CD4-positive, alpha-beta T cell treated with Interleukin-2 at 100 ng/mL for 4 hours (primary cell): ENCODE measurements at places on chromosomes 2 and 18.

DNA sequence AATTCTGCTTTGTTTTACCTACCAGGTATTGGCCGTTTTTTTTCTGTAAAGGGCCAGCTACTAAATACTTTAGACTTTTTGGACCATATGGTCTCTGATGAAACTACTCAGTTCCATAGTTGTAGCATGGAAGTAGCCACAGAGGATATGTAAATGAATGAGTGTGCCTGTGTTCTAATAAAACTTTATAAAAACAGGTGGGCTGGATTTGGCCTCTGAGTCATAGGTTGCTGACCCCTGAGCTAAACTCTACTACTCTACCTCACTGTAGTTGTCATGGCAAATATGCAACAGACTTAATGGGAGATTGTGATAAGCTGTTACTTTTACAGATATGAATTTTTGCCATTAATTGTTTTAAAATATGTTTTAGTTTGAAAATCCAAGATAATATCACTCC, 19.7 kb downstream of the CLIP4 start:
- no peak for DNase-seq

- DNase-seq, result no peak
Observed at GRCh38 chr2:49236316-49236715, 82.0 kb upstream of the FSHR start.

DNA sequence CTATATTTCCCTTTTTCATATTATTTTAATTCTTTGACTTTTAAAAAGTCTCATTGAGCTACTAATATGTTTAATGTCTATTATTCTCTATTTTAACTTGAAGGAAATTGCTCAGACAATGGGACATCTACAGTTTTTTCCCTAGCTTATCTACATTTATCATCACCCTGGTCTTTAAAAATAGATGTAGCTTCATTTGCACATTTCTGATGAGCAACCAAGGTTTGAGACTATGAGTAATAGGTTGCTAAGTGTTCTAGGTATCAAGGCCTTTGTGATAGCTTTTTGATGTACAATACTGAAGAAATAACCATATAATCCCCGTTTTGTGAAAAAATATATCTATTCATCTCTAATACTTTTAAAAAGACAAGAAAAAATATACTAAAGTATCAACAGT, 47.0 kb downstream of the STAT4 start:
- DNase-seq, result peak; percentile 43

GRCh38 chr2:99708231-99708630, 218.4 kb upstream of the REV1 start:
- DNase-seq, result no peak

DNA sequence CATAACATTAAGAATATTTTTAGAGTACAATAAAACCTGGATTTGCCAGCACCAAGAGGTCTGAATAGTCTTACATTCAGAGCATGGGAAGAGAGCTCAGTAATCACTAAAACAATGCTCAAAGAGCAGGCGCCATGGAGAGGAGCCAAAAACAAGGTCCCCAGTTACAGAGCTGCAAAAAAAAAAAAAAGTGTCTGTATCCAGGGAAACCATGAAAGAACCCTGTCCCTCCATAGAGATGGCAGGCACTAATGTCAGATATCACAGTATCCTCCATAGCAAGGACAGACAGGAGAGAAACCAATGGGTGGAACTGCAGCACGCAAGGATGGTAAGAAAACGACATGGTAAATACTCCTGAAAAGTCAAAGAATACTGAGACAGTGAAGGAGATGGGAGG, 19.5 kb downstream of the FBXO15 start:
- no peak for DNase-seq

GRCh38 chr2:122193622-122194021, 438.2 kb downstream of the TSN start:
- no peak for DNase-seq

DNA sequence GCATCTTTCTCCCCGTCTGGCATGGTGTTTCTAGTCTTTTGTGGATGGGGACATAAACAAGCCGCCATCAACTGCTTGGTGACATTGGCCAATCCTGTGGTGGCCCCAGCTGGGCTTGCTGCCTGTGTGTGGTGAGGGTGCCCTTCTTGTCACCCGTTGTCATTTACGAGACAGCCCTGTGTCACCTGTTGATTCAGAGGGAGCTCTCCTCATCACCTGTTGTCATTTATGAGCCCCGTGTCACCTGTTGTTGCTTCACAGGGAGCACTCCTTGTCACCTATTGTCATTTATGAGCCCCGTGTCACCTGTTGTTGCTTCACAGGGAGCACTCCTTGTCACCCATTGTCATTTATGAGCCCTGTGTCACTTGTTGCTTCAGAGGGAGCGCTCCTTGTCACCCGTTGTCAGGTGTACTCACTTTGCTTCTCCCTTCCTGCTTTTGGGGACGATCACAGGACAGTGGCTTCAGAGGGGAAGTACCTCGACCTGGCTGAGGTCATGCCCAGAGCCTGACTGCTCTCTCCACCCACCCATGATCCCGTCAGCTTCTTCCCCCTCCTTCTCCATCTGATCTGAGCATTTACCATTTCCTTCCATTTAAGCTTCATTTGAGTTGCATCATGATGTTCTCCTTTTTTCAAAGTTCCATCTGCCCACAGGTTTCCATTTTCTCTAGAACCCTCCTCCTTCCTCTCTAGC, 29.1 kb downstream of the HPCAL1 start:
- peak; percentile 49 for DNase-seq
